ENCODE measurements at places on chromosomes 4 and X.

DNA sequence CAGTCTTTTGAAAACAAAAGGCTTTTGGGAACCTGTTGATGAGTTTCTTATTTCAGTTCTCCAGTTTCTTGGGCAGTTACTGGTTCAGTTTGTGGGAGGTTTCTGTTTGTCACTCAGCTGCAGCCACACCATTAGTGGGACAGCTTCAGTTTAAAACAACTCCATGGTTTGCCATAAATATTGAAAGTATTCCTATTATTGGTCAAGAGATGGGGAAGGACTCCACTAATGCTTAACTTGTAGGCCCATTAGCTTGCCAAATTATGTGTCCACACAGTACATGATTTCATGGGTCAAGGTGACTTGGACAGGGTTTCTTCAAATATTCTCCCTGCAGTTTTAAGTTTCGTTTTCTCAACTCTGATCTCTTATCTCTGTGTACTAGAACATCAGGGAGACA, 15.5 kb upstream of the ASIC5 start:
- no peak for DNase-seq

DNA sequence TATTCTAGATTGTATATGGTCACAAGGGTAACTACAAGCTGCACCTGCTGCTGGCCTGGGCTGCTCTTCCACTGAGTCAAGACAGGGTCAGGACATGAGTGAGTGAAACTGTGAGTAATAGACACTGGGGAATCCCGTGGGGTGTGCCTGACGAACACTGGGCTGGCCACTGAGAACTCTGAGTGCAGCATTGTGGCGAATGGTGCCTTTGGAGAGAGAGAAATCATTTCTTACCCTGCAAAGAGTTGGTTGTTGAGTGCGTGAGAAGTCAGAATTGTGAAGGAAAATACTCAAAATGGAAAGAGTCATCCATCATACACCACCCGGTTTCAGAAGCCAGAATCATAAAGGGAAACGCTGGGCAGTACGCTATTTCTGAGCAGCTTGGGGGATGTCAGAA, 43.1 kb upstream of the LSM6 start:
- no peak for DNase-seq

GRCh38 chr4:2741626-2742025, 14.5 kb downstream of the TNIP2 start:
- no peak for DNase-seq

DNA sequence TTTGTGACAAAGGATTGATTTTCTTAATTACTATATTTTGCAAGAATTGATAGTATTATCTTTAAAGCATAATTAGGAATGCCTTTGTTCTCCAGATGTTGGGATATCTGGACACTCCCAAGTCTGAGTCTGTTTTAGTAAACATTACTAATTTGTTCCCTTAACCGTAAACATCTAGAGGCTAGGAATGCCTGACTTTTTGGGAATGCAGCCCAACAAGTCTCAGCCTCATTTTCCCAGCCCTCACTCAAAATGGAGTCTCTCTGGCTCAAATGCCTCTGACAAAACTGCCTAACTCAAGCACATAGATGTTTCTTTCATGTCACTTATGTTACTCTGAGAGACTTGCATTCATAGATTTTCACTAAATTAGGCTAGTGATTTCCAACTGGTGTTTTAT, 297.0 kb upstream of the CLNK start:
- no peak for DNase-seq

- DNase-seq = no peak
Observed at GRCh38 chrX:149467920-149468319, 37.2 kb downstream of the IDS start.

- no peak for DNase-seq
Observed at GRCh38 chr4:175961604-175962003, 104.0 kb upstream of the WDR17 start.

DNA sequence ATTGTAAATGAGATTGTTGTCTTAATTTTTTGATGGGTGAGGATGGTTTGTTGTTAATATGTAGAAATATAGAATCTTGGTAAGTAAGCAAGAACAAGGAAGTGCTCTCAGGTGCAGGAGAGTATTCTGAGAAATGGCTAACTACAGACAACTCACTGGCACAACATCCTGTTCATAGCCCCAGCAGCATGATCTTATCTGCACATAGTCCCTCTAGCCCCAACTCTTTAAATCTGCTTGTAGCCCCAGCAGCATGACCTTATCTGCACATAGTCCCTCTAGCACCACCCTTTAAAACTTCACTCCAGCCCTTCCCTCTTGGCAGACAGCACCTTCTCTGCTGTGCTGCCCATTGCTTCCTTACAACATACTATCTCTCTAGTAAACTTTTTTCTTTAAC, 1957.1 kb upstream of the ADGRL3 start:
- no peak for DNase-seq

- no peak for DNase-seq
Observed at GRCh38 chr4:113442826-113443225, 318.7 kb downstream of the CAMK2D start.

GRCh38 chr4:11878241-11878640, 449.5 kb upstream of the HS3ST1 start:
- DNase-seq = no peak

DNA sequence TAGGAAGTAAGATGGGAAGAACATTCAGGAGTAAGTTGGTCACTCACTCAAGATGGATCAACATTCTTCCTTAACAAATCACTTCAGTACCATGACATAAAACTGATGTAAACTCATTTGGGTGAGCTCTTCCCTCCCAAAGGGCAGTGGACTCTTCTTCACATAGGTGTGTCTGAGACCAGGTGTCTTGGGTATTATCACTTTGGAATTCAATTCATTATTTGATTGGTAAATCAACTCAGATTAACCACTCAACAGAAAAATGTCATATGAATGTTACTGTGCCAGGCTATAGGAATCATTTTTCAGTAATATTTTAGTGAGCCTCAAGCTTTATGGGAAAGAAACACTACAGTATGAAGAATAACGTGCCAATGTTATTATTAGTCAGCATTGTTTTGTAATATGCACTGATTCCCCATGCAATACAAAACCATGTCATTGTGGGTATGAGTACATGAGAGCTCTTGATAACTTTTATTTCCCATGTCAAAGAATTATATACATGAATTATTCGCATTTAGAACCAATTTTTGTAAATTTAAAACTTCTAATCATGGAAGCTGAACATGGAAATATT, 58.6 kb upstream of the ETNPPL start:
- no peak for DNase-seq

- DNase-seq = no peak
Observed at GRCh38 chr4:19380600-19380999, 871.1 kb upstream of the SLIT2 start.

DNA sequence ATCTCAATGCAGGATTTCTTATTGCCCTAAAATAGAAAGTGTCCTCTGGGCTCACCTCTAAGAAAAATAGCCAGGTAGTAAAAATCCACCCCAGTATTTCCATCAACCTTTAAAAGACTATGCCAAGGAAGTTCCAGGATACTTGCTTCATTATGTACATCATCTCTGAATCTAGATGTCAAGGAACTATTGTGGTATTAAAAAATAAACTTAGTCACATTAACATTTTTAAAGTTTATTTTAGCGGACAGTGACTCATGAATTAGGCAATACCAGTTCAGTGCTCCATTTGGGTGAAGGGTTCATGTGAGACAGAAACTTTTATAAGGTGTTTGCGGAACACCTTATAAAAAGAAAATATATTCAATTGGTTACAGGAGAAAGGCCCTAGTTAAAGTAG, 209.2 kb downstream of the ADAM29 start:
- DNase-seq = no peak

DNA sequence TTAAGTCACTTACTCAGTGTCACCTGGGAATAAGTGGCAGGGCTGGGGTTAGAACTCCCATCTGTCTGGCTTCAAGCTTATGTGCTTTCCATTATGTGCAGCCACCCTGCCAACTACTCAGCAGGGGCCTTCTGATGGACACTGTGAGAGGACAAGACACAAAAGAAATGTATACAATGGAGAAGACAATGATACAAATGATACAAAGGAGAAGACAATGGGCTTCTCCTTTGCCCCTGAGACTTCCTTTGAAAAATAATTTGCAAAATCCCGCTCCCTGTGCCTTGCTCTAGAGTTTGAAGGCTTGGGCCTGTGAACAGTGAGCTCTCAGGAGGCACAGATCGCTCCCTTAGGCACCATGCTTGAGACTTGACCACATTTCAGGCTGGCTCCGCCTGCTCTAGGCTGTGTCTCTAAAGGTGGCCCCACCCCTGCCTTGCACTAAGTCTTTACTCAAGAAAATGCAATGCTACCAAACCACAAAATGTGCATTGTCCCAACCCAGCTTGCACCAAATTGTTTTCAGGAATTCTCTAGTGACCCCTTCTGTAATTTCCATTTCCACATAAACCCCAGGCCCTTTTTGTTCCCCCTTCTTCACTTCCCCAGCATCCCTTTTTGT, 27.1 kb upstream of the STX18 start:
- no peak for DNase-seq

DNA sequence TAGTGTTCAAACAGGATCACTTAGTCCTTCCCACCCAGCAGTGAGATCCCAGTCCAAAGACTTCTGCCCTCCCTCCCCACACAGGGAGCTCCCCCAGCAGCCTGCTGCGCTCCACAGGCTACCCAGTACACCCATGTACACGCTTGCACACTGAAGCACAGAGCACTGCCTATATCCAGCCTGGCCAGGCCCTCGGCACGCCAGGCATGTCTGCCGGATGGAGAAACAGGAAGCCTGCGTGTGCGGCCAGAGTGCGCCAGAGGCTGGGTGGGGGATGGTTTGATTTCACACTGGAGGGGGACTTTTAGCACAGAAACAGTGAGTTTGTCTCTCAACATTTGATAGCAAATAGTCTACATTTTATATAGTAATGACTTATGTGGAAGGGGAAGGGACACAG, 833.5 kb upstream of the IGFBP7 start:
- no peak for DNase-seq

GRCh38 chr4:90025248-90025647, 101.9 kb upstream of the CCSER1 start:
- no peak for DNase-seq

GRCh38 chr4:93842601-93843252, 14.2 kb downstream of the ATOH1 start:
- no peak for DNase-seq

GRCh38 chrX:154824638-154825037, 9.8 kb downstream of the SMIM9 start:
- no peak for DNase-seq

DNA sequence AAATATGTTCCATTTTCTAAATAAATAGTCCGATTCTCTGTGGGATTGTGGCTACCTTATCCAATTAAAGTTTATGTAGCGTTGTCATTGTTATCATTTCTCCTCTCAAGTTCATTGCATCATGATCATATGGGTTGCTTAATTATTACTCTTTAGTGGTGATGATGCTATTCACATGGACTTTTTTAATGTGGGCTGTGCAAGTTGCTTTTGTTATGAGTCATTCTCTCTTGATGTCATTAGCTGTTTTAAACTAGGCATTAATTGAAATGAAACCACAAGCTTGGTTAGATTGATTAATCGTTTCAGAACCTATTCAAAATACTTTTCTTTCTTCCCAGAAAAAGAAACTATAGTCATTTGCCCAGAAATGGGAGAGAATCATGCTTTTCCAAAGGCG, 38.2 kb downstream of the NHS start:
- DNase-seq = no peak

DNA sequence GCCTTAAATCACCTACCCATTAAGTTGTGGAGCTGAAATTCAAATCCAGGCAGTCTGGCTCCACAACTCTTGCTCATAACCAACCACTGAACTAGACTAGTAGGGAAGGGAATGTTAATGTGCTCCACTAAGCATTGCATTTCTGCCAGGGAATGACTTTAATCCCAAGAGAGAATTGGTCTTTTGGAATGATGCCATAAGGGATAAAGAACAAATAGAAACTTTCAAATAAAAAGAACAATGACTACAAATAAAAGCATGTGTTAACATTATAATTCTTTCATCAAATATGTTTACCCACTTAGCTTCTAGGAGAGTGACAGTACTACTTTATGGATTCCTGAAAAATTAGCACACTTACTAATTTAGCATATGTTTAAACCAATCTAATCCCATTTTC, 905.9 kb downstream of the CENPC start:
- no peak for DNase-seq

DNA sequence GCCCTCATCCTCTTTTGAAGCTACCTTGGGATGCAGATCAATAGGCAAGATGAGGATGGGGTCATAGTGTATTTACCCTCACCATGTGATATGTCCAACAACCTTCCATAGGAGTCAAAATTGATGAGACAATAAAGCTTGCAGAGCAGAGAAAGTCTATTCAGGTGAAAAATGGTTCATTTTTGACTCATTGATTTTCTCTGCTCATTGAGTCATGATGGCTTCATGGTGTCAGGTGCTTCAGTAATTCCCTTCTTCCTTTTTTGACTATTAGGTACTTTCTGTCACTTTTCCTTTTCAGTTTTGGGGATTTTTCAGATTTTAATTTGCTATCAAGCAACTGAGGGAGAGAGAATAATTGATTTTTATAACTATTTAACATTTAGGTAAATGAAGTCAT, 55.9 kb upstream of the IL2 start:
- DNase-seq = no peak

DNA sequence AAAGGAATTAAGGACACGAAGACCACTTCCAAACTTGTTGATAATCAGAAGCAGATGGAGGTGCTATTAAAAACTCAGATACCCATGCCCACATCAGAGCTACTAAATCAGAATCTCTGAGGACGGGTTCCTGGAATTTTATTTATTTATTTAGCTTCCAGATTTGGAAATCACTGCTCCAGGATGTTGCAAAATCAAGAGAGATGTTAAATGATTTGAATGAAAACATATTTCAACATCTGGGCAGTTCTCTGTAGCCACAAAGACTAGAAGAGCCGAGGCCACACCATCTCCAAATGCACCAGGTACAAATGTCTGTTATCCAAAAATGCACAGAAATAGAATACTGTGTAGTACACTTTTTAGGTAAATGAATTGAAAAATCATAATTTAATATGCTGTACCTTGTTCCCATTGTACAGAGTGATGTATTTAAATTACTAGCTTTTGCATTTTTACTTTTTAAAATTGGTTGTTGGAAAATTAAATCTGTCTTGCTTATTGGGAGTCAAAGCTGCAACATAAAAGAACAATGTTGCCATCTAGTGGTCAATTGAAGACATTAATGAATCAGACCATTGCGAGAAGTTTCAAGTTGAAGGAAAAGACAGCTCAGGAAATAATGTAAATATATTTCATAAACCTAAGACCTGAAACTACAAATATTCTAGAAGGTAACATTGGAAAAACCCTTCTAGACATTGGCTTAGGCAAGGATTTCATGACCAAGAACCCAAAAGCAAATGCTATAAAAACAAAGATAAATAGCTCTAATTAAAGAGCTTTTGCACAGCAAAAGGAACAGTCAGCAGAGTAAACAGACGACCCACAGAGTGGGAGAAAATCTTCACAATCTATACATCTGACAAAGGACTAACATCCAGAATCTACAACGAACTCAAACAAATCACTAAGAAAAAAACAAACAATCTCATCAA, 151.3 kb upstream of the TTC29 start:
- DNase-seq = no peak

GRCh38 chr4:98688411-98689290, 30.2 kb upstream of the TSPAN5 start:
- DNase-seq = no peak

DNA sequence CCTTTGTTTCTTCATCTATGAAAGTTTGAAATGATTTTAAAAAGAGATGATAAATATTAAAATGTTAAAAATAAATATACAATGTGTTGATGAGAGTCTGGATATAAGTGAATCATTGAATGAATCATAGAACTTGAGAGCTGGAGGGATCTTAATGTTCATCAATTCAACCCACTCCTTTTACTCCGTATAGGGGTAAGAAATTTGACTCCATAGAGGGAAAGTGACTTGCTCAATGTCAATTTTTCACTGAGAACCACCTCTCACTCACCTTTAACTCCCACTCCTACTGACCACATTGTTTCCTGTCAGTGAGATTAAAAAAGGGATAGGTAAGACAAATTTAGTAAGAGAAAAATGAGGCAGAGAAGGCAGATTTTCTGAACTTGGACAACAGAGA, 557.2 kb upstream of the GRIA3 start:
- DNase-seq = no peak
